ENCODE measurements at places on chromosomes 2 and 18.

DNA sequence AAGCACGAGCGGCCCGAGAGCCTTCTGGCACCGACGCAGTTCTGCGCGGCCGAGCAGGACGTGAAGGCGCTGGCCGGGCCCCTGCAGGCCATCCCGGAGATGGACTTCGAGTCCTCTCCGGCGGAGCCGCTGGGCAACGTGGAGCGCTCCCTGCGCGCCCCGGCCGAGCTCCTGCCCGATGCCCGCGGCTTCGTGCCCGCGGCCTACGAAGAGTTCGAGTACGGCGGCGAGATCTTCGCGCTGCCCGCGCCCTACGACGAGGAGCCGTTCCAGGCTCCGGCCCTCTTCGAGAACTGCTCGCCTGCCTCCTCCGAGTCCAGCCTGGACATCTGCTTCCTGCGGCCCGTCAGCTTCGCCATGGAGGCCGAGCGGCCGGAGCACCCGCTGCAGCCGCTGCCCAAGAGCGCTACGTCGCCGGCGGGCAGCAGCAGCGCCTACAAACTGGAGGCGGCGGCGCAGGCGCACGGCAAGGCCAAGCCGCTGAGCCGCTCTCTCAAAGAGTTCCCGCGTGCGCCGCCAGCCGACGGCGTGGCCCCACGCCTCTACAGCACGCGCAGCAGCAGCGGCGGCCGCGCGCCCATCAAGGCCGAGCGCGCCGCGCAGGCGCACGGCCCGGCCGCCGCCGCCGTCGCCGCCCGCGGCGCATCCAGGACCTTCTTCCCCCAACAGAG lies 70.4 kb downstream of the ARHGEF33 start:
- peak; percentile 88 for DNase-seq

GRCh38 chr2:69380072-69380917 lies 6.7 kb downstream of the GFPT1 start:
- DNase-seq: no peak

DNA sequence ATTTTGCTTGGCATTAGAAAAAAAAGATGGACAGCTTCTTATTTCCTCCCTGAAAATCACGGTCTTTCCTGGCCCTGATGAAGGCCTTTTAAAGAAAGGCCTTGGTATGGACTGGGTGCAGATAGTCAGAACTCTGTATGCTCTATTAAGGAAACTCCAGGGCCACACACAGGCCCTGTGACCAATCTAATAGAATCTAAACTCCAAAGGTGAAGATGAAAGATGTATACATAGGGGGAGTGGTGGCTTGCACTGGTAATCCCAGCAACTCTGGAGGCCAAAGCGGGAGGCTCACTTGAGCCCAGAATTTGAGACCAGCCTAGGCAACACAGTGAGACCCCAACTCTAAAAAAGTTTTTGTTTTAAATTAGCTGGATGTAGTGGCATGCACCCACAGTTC lies 37.3 kb downstream of the OXER1 start:
- DNase-seq: no peak

DNA sequence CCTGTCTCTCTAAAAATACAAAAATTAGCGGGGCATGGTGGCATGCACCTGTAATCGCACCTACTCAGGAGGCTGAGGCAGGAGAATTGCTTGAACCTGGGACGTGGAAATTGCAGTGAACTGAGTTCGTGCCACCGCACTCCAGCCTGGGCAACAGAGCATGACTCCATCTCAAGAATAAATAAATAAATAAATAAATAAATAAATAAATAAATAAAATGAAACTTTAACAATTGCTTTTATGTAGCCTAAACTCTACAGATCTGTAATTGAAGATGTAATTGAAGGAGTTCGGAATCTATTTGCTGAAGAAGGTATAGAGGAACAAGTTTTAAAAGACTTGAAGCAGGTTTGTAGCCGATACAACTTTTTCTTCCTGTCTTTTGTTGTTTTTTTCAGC lies 2.9 kb downstream of the GTF2A1L start:
- DNase-seq: no peak

DNA sequence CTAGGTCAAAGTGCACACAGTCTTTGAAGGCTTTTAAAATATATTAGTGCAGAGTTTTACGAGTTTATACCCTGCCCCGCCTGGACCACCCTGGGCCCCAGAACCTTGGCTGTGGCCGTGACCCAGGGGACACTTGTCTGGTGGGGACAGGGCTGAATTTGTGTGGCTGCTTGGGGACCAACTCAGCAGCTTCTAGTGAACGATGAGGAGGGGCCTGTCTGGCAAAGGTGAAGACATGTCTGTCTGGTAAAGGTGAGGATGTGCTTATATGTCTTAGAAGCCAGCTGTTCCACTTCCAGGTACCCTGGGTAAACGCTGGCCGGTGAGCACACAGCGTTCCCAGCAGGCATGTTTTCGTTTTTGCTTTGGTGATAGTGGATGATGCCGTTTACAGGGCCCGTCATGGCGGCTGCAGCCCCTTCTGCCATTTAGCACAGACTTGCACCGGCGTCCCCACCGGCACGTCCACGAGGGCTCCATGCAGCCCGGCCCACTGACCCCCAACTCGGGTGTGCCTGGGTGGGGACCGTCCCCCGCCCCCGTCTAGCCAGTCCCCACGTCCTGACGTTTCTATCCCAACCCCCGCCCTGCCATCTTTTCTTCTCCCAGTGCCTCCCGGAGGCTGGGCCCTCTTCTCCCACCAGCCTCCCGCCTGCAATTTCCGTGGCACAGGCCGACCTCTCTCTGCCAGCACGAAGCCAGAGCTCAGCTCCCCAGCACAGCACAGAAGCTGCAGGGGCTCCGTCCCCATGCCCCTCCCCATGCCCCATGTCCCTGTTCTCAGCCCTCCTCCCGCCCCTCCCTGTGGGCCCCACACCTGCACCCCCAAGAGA lies 67.8 kb downstream of the SLC66A2 start:
- DNase-seq: peak; percentile 6

GRCh38 chr2:156396126-156396525 lies 40.1 kb upstream of the GPD2 start:
- DNase-seq: no peak

DNA sequence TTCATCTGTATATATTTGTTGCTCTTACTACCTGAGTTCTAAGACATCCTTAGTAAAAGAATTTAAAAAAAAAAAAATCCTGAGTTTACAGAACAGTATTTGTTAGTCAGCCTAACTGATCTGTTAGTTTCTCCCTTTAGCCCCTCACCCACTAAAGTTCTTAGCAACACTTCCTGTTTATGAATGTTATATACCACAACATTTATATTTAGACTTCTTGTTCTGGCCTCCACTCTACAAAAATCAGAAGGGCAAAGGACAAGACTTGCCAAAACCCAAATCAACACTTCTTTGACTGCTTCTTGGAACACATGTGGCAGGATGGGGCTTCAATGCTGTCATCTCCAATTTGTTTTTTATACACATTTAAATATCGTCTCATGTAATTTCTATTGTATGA lies 71.1 kb downstream of the MGAT5 start:
- DNase-seq: no peak

DNA sequence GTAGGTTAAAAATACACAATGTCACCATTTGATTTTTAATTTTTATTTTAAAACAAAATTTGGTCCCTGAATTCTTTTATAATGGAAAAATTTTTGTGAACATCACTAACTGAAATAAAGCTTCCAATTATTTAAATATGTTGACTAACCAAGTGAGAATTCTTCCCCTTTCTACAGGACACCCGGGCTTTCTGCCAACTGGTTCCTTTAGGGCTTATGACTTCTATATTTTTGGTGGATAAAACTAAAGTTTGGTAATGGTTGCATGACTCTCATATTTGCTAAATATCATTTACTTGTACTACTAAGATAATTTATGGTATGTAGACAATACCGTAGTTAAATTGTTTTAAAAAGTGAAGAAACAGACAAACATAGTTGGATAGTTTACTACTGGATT lies 291.0 kb upstream of the DOK6 start:
- DNase-seq: no peak

GRCh38 chr2:238106698-238107524 lies 6.8 kb downstream of the ESPNL start:
- DNase-seq: peak; percentile 62

- no peak for DNase-seq
Measured at GRCh38 chr2:39870871-39871270, 91.8 kb upstream of the THUMPD2 start.

- DNase-seq: peak; percentile 21
Measured at GRCh38 chr2:18425210-18425703, 135.2 kb downstream of the RDH14 start.

DNA sequence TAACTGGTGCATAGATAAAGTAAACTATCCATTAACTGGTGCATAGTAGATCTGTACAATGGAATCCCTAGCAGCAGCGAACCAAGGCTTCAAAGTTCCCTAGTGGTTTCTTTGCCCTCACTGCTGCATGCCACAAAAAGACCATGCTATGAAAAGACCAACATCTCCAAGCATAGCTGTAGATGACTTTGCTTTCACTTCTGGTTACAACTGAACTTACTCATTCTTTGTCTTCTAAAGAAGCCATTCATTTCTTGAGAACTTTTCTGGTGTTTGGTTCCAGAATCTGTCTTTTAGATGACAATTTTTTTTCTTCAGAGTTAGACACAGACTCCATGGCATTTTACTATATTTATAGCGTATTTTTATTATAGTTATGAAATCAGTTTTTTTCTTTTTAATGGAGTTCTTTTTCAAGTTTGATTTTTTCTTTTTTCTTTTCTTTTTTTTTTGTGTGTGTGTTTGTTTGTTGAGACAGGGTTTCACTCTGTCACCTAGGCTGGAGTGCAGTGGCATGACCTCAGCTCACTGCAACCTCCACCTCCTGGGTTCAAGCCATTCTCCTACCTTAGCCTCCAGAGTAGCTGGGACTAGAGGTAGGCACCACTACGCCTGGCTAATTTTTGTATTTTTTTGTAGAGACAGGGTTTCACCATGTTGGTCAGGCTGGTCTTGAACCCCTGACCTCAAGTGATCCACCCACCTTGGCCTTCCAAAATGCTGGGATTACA lies 63.6 kb downstream of the SLC35F5 start:
- DNase-seq: no peak

GRCh38 chr18:11981543-11982366 lies 448 bp downstream of the IMPA2 start:
- DNase-seq: no peak

DNA sequence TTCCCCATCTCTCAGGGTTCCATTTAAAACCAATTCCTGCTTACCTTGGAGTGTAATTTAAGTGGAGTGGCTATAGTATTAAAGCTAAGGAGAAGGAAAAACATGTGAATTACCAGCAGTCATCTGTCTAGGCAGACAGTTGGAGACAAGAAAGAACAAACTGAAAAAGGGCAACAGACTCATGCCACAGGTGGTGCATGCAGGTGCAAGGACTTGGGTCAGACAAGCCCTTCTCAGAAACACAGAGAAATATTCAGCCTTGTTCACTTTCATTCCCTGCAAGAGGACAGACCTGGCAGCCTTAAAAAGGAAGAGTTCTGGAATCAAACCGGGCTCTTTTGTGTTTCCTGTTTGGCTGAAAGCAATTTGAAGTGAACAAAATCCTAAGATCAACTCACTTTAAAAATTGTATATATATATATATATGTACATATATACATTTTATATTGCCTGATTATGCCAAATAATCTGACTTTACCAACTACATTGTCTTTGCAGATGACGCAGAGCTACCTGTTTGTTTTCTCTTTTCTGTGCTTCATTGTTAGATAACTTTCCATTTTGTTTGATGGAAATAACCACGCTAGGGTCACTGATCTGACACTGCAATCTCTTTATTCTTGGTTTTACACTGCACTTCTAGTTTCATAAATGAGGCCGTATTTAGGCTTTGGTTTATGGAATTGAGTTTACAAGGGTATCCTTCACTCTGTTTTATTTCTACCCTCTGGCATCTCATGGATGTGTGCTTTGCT lies 35.1 kb upstream of the VPS54 start:
- no peak for DNase-seq

DNA sequence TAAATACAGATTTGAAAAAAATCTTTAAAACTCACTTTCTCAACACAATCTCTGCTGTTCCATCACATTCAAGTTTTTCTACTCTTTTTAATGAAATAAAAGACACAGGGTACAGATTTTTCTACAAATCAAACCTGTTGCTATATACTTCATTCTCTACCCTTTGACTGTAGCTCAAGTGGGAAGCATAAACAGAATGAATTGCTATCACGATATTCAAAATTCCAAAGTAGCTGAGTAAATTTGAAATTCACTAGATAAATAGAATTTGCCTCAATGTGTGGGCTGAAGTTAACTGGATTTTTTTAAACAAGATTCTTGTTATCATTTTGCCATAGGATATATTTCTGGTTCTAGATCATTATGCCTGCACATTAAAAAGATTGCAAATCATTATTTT lies 185.9 kb downstream of the ZNF521 start:
- no peak for DNase-seq

DNA sequence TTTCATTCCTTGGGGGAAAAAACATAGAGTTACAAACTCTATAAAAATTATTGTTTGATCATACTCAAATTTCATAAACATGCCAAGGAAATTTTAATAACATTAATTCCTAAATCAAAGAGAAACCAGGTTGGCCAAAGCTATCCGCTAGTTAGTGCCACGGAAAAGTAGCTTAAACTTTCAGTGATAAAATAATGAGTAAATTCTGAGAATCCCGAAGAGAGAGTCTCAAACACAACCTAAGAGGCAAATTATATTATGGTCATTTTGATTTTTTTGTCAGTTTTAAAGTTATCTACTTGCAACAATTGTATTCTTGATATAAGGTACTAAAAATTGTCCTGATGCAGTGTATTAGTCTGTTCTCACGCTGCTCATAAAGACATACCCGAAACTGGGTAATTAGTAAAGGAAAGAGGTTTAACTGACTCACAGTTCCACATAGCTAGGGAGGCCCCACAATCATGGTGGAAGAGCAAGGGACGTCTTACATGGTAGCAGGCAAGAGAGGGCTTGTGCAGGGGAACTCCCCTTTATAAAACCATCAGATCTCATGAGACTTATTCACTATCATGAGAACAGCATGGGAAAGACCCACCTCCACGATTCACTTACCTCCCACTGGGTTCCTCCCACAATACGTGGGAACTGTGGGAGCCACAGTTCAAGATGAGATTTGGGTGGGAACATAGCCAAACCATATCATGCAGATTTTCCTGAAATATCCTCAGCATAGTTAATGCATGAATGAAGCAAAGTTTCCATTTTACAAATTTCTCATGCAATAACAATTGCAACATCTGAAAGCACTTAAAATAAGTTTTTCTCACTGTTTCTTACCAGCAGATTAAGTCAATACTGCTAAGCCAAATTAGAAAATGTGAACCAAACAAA lies 205.9 kb upstream of the STK17B start:
- no peak for DNase-seq

GRCh38 chr2:119820275-119820674 lies 60.6 kb downstream of the PTPN4 start:
- DNase-seq: no peak

All from iPS-NIHi11 (cell line).